Left renal cortex interstitium (tissue), 4 donors: ENCODE measurements at places on chromosomes 3 and 15. TPM values are rescaled to one million over a fixed set of nuclear protein-coding genes. Genes with fewer than 3 reads are reported as not detected.

GRCh38 chr3:71490692-71491091 is 92.8 kb downstream of the FOXP1 start:
- DNase-seq, result no peak

The GRAMD2A gene
- polyA plus RNA-seq, result 6.1 TPM

The TM4SF18 gene
- 24.4 TPM for polyA plus RNA-seq

The SCG5 gene
- polyA plus RNA-seq, result 23.9 TPM

DNA sequence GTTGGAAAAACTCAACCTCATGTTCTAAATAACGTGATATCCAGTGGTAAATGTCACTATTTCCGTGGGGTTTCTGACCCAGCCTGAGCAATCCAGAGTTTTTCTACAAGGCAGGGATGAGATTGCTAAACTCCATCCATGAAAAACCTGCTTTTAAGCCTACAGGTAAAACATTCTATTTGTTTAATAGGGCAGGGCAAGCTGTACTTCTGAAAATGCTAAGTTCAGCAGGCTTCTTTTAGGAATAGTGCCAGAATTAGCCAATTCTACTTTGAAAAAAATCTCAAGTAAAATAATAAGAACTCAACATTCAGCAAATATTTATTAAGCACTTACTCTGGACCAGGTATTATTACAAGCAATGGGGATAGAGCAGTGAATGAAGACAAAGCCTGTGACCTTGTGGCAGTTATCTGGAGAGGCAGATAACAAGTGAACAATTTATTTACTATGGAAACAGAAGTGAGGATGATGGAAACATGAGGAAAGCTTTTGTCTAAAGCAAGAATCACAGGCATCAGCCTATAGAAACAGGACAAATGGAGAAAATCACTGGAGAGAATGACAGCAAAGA is 13.3 kb downstream of the RPSA start:
- no peak for DNase-seq

DNA sequence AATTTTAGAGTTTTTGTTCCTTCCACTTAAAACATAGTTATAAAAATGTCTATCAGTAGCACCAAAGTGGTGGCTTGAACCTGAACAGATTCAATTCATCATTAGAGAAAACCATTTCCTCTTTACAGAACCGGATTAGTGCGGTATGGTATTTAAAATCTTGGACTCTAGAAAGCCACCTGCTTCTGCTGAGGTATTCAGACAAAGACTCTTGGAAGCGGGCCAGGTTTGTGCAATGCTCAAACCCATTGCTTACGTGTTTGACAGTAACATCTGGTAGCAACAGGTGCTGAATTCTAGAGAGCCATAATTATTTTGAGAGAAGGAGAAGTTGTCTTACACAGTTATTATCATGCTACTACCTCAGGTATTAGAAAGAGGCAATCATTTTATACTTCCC is 290.5 kb downstream of the NAALADL2 start:
- DNase-seq, result no peak

The PGBD4 gene
- 1.6 TPM for polyA plus RNA-seq

DNA sequence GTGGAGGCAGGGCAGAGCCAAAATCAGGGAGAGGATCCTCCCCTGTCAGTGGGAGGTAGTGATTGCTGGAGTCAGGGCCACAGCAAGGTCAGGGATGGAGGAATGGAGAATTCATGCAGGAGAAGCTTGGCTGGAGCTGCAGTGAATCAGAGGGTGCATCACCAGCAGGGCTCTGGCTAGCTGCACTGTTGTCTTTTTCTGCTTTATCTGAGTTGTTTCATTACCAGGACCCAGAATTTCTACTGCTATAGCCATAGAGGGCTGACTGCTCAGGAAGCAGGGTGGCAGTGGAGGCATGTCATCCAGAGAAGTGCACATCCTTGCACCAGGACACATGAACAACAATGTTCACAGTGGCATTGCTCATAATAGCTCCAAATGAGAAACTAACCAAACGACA is 113.5 kb upstream of the GALNT15 start:
- DNase-seq, result no peak

DNA sequence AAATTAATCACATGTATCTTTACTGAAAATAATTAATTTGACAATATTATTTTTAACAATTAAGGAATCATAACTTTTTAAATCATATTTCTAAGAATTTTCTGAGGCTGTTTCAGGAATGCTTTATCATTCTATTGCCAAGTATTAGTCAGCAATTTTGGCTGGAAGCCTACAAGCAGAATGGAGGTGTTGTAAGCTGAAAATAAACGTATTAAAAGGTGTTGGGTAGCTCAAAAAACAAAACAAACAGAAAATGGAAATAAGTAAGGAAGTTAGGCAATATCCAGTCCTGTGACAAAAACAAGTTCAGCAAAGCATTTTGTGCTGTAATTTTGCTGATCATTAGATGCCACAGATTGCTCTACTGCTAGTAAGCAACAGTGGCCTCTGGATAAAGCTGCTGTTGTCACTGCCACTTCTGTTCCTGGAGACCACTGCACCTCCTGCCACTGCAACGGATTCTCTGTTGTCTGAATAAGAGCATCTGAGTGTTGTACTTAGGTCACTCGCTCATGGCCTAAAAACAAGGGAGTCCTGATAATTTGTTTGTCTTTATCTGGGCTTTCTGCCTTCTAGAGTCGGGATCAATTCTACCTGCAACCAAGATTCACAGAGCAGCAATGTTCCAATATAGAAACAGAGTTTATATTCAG is 63.5 kb upstream of the SLITRK3 start:
- DNase-seq, result no peak

DNA sequence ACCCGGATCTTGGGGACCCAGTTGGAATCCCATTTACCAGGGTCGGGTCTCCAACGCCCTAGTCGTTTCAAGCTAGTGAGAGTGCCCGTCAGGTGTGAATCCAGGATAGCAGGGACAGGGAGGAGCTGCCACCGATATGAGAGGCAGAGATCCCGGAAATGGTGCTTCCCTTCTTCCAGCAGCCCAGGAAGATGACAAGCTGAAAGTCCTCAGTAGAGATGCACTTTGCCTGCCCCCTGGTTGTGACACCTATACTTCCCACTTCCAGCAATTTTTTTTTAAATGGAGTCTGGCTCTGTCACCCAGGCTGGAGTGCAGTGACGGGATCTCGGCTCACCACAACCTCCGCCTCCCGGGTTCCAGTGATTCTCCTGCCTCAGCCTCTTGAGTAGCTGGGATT is 503.0 kb downstream of the NTRK3 start:
- no peak for DNase-seq

The IL17RC gene
- 47.6 TPM for polyA plus RNA-seq

The MUC13 gene
- not detected for polyA plus RNA-seq

The CCR8 gene
- not detected for polyA plus RNA-seq

DNA sequence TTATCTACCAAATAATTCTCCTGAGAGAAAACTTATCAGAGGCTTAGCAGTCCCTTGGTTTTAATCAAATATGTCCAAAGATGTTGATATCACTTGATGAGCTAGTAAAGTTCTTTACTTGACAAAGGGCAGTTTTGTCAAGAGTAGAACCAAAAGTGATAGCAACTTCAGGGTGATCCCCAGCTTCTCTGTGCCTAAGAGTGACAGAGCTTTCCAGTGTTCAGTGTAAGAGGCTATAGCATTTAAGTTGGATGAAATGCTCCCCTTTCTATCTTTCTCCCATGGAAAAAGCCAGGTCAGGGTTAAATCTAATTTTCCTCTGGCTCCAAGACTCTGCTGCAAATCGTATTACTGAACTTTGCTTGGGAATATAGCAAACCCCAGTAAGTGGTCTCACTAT is 120.8 kb downstream of the UNC13C start:
- no peak for DNase-seq

DNA sequence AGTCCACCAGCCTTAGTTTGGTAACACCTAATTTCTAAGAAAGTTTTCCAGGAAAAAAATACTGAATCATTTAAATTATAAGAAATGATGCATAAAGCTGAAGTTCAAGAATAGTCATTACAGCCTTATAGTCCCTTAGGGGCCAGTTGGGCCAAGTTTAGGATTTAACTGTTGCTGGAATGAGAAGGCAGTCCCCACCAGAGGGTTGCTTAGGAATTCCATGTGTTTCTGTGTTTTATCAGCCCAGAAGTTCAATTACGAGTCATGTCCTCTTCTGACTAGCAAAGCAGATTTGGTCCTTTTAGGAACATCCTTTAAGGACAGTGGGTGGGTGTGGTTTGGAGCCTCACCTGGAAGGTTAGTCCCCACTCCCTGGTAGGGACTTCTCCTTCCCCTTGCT is 57.0 kb upstream of the NR2E3 start:
- DNase-seq, result no peak

GRCh38 chr3:126659915-126660886 is 5.3 kb upstream of the TXNRD3 start:
- DNase-seq, result no peak

- DNase-seq, result peak; percentile 77
Observed at GRCh38 chr3:49276475-49277382, at the start of gene C3orf62. Gene C3orf62, minus strand, starts transcription at chr3:49277232. Its CDS starts 360 bp downstream, at chr3:49276872.

- DNase-seq, result no peak
Observed at GRCh38 chr3:128180436-128180835, 27.2 kb downstream of the EEFSEC start.

The PSTPIP1 gene
- polyA plus RNA-seq, result 1.3 TPM

GRCh38 chr3:181915551-181915950 is 203.8 kb downstream of the SOX2 start:
- no peak for DNase-seq

DNA sequence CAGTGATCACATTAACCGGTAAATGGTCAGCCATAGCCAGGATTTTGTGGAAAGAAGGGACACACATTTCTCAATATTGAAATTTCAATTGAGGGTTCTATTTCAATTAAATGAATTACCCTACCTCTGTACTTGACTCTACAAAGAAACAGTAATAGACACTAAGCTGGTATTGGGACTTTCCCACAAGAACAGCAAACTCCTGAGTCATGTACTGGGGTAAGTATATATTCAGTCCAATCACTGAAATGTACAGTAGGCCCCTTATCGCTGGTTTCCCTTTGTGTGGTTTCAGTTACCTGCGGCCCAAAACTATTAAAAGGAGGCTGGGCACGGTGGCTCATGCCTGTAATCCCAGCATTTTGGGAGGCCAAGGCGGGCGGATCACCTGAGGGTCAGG is 17.6 kb downstream of the ASB14 start:
- DNase-seq, result no peak

The LNP1 gene
- polyA plus RNA-seq, result 8.4 TPM

GRCh38 chr3:151383956-151384355 is 597 bp downstream of the P2RY12 start:
- no peak for DNase-seq

The PLA2G4D gene
- 0.08 TPM for polyA plus RNA-seq

- DNase-seq, result peak; percentile 32
Observed at GRCh38 chr3:149808209-149808829, 4.7 kb upstream of the RNF13 start.

GRCh38 chr3:159200176-159200575 is 398.3 kb downstream of the MFSD1 start:
- no peak for DNase-seq

DNA sequence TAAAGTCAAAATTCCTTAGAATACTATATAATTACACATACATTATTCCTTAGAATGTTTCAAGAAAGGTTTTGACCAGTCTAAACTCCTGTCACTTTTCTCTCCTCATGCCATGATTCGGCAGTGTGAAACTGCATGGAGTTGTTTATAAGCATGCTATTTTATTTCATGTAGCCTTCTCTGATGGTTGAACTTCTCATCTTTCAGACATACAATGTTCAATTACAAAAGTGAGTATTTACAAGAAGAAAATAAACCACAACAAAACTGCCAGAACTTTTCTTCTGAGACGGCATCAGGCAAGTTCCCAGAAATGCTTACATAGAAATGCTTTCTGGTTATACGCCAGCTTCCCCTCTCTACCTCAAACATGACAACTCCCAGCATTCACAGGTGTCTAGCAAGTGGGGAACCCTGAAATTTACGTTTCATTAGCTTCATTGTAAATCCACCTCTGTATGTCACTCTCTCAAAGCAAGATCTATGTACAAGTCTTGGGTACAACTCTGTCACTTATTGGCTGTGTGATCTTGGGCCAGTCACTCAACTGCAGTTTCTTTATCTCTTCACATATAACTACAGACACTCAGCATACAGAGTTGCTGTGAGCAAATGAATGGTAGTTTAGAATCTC is 42.7 kb downstream of the HDGFL3 start:
- DNase-seq, result no peak

The ATP13A5 gene
- 0.17 TPM for polyA plus RNA-seq

DNA sequence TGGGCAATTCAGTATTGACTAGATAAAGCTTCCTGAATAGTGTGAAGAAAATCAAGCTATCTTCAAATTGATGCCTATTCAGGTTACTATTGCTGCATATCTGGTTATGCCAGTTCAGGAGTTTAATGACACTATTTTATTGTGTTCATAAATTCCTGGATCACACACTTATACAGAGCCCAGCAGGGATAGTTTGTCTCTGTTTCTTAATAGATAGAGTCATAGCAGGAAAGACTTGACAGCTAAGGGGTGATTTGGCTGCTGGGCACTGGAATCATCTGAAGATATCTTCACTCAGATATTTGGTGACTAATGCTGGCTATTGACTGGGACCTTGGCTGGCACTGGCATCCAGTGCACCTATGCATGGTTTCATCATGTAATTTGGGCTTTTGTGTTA is 187.8 kb downstream of the PYDC2 start:
- no peak for DNase-seq

- DNase-seq, result no peak
Observed at GRCh38 chr15:56794553-56795329, 61.4 kb upstream of the ZNF280D start.

The ERICH6 gene
- 0.69 TPM for polyA plus RNA-seq

DNA sequence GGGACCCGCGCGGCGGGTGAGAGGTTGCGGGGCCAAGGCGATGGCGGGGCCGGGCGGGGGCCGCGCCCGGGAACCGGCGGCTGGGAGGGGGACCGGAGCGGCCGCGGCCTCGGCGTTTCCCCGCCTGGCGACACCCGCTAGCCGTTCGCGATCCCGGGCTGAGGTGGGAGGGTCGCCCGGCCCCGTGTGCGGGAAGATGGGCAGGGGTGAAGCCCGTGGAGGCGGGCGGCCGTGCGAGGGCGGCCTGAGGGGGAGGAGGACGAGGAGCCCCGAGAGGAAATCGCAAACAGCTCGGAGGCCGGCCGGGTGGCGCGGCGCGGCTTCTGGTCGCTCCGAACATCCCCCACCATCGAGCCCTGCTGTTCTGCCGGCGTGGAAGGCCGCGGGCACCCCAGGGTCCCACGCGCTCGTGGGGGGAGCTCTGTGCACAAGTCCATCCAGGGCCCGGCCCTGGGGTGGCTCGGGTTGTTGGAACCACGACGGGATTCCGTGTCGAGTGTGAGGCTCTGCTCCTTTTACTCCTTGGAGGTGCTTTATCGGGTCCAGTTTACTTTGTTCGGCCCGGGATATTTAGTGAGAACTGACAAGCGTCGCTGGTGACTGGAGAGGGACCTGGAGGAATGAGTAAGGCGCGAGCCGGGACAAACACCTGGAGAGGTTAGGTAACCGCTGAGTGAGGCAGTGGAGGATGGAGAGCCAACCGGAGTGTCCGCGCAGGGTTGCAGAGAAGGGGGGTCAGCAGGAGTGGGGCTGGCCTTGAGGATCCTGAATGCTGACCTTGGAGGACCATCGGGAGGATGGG is 728 bp downstream of the CRTC3 start:
- DNase-seq, result no peak

GRCh38 chr3:178381971-178382448 is 154.2 kb upstream of the KCNMB2 start:
- DNase-seq, result no peak

- DNase-seq, result no peak
Observed at GRCh38 chr3:172919297-172919683, 168.8 kb downstream of the ECT2 start.

The GOLGA6A gene
- 0.57 TPM for polyA plus RNA-seq

GRCh38 chr15:37903919-37904625 is 30.4 kb upstream of the TMCO5A start:
- DNase-seq, result no peak

GRCh38 chr3:98875535-98875934 is 26.0 kb downstream of the DCBLD2 start:
- DNase-seq, result no peak
